IMR-90 (cell line): ENCODE measurements at places on chromosomes 6 and 20.

- no peak overlapping the region for H3K27ac ChIP-seq
- no peak overlapping the region for H3K4me3 ChIP-seq
- no peaks in the 10 kb centered on the region for H3K27me3 ChIP-seq
- H3K36me3 ChIP-seq, result no peaks in the 10 kb centered on the region
- peak; percentile 9 for DNase-seq
- H3K4me1 ChIP-seq, result peaks cover 7% of the 10 kb centered on the region; the same call in 1 of the 2 replicates
These were observed 114.2 kb upstream of the JARID2 start for GRCh38 chr6:15131651-15132061.

DNA sequence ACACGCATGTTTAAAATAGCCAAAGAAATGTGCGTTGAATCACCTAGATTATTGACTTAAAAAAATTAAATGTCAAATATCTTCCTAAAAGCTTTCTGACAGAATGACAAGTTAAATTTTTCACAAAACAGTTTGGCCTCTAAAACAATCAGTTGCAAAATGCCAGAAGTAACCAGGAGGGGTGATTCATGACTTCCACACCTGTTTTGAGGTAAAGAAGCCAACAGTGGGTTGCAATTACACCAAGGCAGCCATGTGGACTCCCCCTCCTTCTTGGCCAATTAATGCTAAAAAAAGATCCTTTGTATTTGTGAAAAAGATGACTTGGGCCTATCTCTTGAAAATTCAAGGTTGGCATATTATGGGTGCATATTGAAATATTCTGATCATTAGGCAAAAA lies 424.8 kb downstream of the CBLN4 start:
- no peaks in the 10 kb centered on the region for H3K36me3 ChIP-seq
- no peak overlapping the region for H3K4me3 ChIP-seq
- H3K4me1 ChIP-seq, result no peaks in the 10 kb centered on the region
- H3K27ac ChIP-seq, result no peak overlapping the region
- H3K27me3 ChIP-seq, result no peaks in the 10 kb centered on the region
- DNase-seq, result no peak

DNA sequence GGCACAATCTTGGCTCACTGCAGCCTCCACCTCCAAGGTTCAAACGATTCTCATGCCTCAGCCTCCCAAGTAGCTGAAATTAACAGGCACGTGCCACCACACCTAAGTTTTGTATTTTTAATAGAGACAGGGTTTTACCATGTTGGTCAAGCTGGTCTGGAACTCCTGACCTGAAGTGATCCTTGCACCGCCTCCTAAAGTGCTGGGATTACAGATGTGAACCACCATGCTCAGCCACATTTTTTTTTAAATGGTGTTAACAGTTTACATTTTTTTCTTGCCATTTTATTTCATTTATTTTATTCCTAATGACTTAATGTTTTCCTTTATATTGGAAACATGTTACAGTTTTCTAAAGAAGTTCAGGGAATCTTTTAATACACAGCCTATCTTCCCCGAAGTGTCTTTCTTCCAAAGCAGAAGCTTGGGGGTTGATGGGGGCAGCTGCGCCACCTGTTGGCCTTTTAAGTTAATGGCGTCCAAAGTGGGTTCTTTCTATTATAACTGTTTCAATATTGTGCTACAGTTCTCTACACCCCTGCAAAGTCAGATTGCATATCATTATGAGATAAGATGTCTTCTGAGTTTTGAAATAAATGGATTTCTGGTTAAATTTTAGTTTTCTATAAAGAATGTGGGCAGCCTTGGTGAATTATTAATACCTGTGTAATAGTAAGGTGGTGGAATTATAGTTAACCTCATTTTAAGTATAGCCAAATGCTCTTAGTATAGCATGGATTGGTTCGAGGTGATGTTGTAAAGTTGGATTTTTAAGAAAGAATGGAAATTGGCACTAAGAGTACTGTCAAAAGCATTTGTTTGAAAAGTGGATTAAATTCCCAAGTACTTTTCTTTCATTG lies 42.0 kb upstream of the PLCG1 start:
- peaks cover 45% of the 10 kb centered on the region for H3K36me3 ChIP-seq
- H3K4me3 ChIP-seq, result no peak overlapping the region

GRCh38 chr20:21715193-21715881 lies 9.9 kb downstream of the PAX1 start:
- H3K4me1 ChIP-seq, result no peaks in the 10 kb centered on the region
- no peak overlapping the region for H3K27ac ChIP-seq
- peaks cover 23% of the 10 kb centered on the region for H3K27me3 ChIP-seq
- no peak overlapping the region for H3K4me3 ChIP-seq

DNA sequence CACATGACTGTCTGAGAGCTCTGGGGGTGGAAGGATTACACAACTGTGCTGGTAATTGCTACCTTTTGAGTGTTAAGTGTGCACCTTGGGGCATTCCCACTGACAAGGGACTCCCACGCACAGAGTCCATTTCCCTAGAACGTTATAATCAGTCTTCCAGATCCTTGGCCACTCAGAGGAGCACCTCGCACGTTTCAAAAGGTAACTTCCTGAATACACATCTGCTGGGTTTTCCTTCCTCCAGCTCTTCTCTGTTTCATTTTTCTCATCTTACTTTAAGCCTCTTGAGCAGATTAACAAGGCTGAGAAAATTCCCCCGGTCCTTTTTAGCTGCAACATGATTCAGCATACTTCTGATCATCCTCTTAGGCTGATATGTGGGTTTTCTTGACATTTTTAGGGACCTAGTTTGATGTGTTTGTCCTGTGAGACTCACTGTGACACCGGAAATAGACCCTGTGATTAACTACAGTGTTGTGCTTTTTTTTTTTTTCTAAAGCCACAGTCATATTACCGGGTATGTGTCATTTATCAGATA lies 98.4 kb upstream of the DUSP22 start:
- DNase-seq, result no peak
- H3K4me1 ChIP-seq, result no peaks in the 10 kb centered on the region
- no peaks in the 10 kb centered on the region for H3K36me3 ChIP-seq
- peaks cover 2% of the 10 kb centered on the region for H3K27me3 ChIP-seq
- H3K4me3 ChIP-seq, result no peak overlapping the region

DNA sequence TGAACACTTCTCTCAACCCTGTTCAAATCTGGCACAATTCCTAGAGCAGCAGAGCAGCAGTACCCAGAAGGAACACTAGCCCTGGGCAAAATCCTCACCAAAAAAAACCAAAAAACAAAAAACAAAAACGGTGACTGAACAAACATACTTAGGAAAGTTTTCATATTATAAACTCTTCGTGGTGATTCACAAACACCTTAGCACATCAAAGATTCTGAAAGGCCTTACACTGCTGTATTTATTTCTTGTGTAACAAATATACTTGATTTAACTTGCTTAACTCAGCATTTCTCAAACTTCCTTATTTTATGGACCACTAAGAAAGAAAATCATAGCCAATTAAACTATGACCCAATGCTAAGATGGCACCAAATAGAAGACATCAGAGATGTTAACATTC lies 57.8 kb upstream of the RREB1 start:
- H3K27me3 ChIP-seq, result no peaks in the 10 kb centered on the region
- DNase-seq, result no peak
- peaks cover 4% of the 10 kb centered on the region for H3K4me1 ChIP-seq
- no peak overlapping the region for H3K4me3 ChIP-seq

DNA sequence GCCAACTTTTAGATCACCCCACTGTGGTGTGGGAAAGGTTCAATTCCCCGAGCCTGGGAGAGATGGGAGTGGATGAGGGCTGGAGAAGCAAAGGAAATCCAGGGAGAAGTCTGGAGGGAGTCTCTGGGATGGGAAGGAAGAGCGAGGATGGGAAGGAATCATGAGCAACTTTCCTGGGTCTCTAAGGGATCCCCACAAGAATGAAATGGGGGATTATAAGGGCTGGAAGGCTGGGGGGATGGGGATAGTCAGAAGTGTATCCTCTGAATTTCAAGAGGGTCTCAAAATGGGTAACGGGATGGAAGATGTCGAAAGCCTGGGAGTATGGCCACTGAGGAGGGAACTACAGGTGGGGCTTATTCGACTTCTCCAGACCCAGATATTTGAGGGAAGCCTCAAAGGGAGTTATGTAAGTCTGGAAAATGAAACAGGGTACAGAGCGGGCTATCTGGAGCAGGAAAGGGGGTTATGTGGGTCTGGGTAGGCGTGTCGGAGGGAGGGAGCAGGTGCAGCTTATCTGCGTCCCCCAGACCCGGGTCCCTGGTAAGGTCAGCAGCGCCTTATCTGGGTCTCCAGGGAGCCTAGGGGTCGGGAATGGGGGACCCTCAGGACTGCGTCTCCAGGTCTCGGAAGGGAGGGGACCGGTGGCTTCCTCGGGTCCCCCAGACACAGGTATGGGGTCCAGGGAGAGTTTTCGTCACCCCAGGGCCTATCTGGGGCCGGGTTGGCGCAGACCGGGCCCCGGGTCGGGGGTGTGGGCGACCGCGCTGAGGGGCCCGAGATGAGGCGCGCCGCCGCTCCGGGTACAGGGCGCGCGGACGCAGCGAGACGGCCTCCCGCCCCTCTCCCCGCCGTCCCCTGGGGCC lies 550 bp downstream of the PLAGL2 start:
- H3K36me3 ChIP-seq, result peaks cover 14% of the 10 kb centered on the region
- no peak for DNase-seq
- H3K27me3 ChIP-seq, result no peaks in the 10 kb centered on the region
- H3K4me1 ChIP-seq, result peaks cover 17% of the 10 kb centered on the region

DNA sequence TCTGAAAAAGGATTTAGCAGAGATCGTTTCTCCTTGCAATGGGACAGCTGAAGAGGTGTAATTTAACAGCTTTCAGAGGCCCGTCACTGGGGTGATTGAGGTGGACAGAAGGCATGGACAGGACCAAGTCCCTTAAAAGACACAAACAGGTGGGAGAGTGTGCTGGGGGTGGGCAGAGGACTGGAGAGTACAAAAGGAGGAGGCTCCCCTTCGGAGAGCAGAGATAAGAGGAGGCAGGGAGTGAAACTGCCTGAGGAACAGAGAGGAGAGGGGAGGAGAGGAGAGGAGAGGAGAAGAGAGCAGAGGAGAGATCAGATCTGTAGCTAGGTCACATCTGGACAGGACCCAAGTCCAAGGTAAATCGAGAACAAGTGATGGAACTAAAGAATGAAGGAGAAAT lies 48.6 kb upstream of the PKHD1 start:
- DNase-seq, result no peak
- no peak overlapping the region for H3K4me3 ChIP-seq
- H3K27me3 ChIP-seq, result peaks cover 5% of the 10 kb centered on the region
- H3K4me1 ChIP-seq, result no peaks in the 10 kb centered on the region
- H3K36me3 ChIP-seq, result no peaks in the 10 kb centered on the region

GRCh38 chr20:37377346-37378081 lies 31.6 kb downstream of the SRC start:
- H3K4me1 ChIP-seq, result peaks cover 15% of the 10 kb centered on the region
- H3K27ac ChIP-seq, result no peak overlapping the region
- DNase-seq, result no peak
- H3K4me3 ChIP-seq, result no peak overlapping the region

DNA sequence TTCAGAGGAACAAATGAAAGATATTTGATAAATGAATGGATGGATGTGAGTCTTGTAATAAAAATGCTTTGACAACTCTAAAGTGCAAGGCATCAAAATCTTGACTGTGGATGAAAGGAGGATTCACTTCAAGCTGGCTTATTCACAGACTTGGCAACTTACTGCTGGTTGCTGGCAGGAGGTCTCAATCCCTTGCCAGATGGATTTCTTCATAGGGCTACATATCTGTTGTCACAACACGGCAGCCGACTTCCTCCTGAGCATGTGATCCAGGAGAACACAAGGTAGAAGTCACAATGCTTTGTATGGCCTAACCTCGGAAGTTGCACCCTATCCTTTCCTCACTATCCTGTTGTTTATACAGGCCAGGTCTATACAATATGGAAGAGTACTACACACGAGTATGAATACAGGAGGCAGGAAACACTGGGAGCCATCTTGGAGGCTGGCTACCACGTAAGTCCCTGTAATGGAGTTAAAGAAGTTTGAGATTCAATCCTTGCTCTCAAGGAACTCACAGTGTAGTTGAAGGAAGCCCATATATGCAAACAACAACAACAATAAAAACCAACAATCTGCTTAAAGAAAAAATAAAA lies 97.9 kb downstream of the ID4 start:
- no peaks in the 10 kb centered on the region for H3K27me3 ChIP-seq
- DNase-seq, result no peak
- H3K27ac ChIP-seq, result no peak overlapping the region

GRCh38 chr6:26327450-26328264 lies 37.3 kb upstream of the BTN3A2 start:
- no peaks in the 10 kb centered on the region for H3K36me3 ChIP-seq
- H3K27ac ChIP-seq, result no peak overlapping the region
- DNase-seq, result peak; percentile 81
- H3K27me3 ChIP-seq, result no peaks in the 10 kb centered on the region
- H3K4me1 ChIP-seq, result 0 out of 2 replicates have a peak, but pooled peaks cover 2% of the 10 kb centered on the region
- peak overlapping the region; percentile 64 for H3K4me3 ChIP-seq

DNA sequence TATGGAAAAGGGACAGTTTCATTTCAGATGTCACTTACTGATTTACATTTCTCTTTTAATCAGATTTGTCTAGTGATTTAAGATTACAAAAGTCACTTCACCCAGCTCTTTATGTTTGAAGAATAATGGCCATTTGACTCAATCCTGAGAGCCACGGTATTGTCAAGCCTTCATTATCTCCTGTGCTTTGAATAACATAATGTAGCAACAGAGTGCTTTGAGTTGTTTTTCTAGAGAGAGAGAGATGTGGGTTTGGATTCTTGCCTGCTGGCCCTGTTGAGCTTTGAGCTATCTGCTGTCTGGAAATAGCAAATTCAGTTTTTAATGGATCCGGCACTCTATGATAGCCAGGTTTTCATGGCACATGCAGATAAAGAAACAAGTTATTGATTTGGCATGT lies 478.4 kb upstream of the SOX4 start:
- peak; percentile 42 for DNase-seq
- peaks cover 2% of the 10 kb centered on the region; the same call in 1 of the 2 replicates for H3K4me1 ChIP-seq
- H3K4me3 ChIP-seq, result no peak overlapping the region
- no peaks in the 10 kb centered on the region for H3K36me3 ChIP-seq

GRCh38 chr20:31860390-31861134 lies 9.8 kb downstream of the DUSP15 start:
- H3K27me3 ChIP-seq, result peaks cover 84% of the 10 kb centered on the region
- no peak overlapping the region for H3K27ac ChIP-seq
- DNase-seq, result no peak
- no peaks in the 10 kb centered on the region for H3K36me3 ChIP-seq

GRCh38 chr20:41989935-41990635 lies 371.9 kb upstream of the CHD6 start:
- H3K36me3 ChIP-seq, result no peaks in the 10 kb centered on the region
- no peak for DNase-seq
- H3K4me1 ChIP-seq, result no peaks in the 10 kb centered on the region
- no peaks in the 10 kb centered on the region for H3K27me3 ChIP-seq
- no peak overlapping the region for H3K4me3 ChIP-seq

DNA sequence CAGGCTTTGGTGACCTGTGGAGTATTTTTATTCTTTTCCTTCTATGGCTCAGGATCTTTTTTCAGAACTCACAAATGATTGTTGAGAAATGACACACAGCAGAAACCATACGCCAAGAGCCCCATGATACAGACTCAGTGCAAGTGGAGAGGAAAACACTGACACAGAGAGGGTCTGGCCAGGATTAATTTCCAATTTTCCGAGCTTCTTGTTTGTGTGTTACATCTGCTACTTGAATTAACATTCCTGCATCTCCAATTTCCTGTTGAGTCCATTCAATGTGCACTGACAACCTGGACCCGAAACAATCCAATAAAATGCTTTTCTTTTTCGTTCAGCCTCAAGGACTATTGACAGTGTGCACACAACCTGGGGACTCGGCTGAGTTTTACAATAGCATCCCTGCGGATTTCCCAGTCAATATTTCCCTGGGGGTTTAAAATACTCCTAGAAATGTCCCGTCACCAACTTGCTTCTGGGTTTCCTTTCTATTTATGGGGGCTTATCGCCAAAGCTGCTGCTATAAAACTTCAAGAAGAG lies 4.9 kb upstream of the MLN start:
- H3K4me1 ChIP-seq, result no peaks in the 10 kb centered on the region
- H3K36me3 ChIP-seq, result no peaks in the 10 kb centered on the region
- H3K27me3 ChIP-seq, result peaks cover 69% of the 10 kb centered on the region
- no peak overlapping the region for H3K27ac ChIP-seq
- no peak for DNase-seq
